ENCODE measurements at places on chromosomes 12 and 14.

GRCh38 chr12:50925342-50925651 lies 27.0 kb upstream of the HIGD1C start:
- DNase-seq: no peak

GRCh38 chr12:12877781-12878455 lies 13.4 kb upstream of the GPRC5A start:
- no peak for DNase-seq

GRCh38 chr14:65191716-65192115 lies 89.4 kb upstream of the MAX start:
- DNase-seq: no peak

GRCh38 chr12:53499266-53500141 lies at the start of gene MAP3K12:
Gene MAP3K12, minus strand, starts transcription at chr12:53499458. Its CDS starts 12,067 bp downstream, at chr12:53487391.
- peak; percentile 89 for DNase-seq

DNA sequence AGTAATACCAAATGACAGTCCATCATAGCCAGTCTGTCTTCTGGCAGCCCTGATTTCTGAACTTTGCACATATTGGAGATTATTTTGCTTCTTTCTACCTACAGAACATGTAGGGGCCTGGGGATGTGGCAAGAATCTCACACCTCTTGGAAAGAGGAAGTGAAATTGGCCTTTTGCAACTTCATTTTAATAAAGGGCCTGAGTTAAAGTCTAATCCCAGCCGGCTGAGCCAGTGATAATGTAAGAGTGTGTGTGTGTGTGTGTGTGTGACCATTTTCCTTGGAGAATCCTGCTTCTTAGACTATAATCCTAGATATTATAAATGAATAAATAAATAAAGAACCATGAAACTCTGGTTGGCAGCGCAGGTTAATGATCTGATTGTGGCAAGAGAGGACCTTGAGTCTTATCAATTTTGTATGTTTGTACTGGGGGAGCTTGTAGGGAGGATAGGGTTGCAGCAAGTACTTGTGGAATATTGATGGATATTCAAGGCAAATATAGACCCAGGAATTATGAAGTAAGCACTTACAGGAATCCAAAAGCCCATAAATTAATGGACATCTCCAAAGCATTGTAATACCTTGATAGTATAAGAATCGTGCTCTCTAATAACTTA lies 233.2 kb upstream of the AMIGO2 start:
- DNase-seq: no peak

GRCh38 chr14:72049462-72049861 lies 117.2 kb downstream of the RGS6 start:
- DNase-seq: no peak

DNA sequence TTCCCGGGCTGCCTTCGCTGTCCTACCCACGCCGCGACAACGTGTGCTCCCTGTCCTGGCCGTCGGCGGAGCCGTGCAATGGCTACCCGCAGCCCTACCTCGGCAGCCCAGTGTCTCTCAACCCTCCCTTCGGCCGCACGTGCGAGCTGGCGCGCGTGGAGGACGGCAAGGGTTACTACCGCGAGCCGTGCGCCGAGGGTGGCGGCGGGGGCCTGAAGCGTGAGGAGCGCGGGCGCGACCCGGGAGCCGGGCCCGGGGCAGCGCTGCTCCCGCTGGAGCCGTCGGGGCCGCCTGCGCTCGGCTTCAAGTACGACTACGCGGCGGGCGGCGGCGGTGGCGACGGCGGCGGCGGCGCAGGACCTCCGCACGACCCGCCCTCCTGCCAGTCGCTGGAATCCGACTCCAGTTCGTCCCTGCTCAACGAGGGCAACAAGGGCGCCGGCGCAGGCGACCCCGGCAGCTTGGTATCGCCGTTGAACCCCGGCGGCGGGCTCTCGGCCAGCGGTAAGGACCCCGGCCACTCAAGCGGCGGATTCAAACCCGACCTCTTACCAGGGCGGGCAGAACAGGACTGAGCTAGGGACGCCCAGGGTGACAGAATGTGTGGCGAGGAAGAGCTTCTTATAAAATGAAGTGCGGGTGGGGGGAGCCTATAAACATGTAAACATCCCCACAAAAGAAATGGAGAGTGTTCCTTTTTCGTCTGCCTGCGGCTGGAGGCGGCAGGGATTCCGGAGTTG lies 503 bp downstream of the HOXC12 start:
- peak; percentile 57 for DNase-seq

DNA sequence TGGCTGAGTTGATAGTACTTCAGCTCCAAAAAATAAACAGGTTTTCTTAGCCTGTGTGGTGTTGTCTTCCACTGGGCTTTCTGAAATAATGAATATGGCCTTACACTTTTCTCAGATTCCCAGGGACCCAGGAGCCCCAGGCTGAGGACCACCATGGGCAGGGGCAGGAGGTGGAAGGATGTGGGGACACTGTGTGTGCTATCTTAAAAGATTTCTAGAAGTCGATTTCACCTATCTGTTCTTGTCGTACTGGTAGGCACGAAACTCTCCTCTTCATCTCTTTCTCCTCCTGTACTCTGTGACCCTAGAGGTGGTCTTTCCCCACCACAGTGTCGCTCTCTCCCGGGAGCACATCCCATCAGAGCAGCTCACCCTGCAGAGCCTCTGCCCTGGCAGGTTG lies 107.7 kb upstream of the FKBP4 start:
- DNase-seq: no peak

DNA sequence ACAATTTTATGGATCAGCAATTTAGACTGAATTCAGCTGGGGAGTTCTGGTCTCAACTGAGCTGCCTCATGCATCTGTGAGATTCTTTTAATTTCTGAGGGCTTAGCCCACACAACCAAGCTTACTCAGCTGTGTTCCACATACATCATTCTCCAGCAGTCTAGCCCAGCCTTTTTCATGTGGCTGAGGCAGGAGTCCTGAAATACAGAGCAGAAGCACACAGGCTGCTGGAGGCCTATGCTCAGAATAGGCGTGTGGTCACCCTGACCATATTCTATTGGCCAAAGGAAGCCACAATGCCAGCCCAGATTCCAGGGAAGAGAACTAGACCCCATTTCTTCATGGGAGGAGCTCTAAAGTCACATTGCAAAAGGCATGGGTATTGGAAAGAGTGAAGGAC lies 72.3 kb upstream of the DHRS4 start:
- DNase-seq: no peak

- no peak for DNase-seq
Observed at GRCh38 chr12:130126023-130126432, 36.2 kb upstream of the FZD10 start.

DNA sequence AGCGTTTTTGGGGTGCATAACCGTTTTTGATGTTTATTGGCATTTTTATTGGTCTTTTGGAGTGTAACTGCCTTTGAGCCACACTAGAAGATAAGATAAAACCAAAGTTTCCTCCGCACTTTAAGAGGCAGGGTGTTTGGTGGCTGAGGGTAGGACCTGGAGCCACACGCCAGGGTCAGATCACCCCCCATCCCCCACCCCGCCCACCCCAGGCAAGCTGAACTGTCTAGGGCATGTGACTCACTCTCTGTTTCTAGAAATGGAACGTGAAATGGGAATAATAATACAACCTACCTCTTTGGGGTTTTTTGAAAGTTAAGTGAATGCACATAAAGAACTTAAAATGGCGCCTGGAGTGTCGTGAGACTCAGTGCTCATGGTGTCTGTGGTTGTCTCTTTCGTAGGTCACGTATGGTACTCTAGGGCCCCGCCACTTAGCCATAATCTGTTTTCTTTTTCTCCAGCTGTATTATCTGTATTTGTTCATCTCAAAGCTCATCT lies 56.0 kb downstream of the PPP2R5C start:
- no peak for DNase-seq
